ENCODE measurements at places on chromosomes 4 and X.

DNA sequence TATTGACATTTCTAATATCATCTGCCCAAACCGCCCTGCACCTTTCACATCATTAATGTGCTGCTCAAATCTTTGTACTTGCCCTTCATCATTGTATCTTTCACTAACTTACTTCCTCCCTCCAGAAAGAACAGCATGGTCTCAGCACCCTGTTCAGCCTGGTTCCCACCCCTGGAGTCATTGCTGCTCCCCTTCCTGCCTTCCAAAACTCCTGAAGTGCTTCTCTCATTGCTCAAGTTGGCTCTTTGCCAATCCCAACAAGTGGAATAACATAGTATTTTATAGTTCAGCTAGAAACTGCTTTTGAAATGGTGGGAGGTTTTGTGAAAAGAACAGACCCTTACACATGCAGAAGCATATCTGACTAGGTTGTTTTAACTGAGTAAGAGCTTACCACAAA, 14.0 kb upstream of the TTC29 start:
- H3K36me3 ChIP-seq = no peaks in the 10 kb centered on the region
- no peak for DNase-seq
- no peaks in the 10 kb centered on the region for H3K27me3 ChIP-seq

DNA sequence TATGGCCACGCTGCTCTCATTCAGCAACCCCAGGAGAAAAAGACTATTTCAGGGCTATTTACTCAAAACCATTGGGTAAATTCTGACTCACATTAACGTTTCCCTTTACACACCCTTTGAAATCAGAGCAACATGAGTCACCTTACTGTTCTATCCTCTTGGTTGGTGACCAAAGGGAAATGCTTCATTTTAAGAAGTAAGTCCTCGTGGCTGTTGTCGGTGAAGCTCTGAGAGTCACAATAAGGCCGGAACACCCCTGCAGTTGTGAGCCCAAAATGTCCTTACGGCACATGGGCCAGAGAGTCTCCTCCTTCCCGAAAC, 56.3 kb upstream of the SPRY1 start:
- no peak overlapping the region for H3K4me3 ChIP-seq
- H3K4me1 ChIP-seq = no peaks in the 10 kb centered on the region
- DNase-seq = no peak
- H3K36me3 ChIP-seq = no peaks in the 10 kb centered on the region
- H3K27ac ChIP-seq = no peak overlapping the region

GRCh38 chrX:153688506-153688905, 780 bp downstream of the SLC6A8 start:
- H3K36me3 ChIP-seq = no peaks in the 10 kb centered on the region
- peak overlapping the region; percentile 25 for H3K4me3 ChIP-seq
- no peaks in the 10 kb centered on the region for H3K4me1 ChIP-seq
- no peak overlapping the region for H3K27ac ChIP-seq

GRCh38 chr4:4590546-4590945, 48.7 kb upstream of the STX18 start:
- no peak for DNase-seq
- no peak overlapping the region for H3K4me3 ChIP-seq
- H3K27me3 ChIP-seq = no peaks in the 10 kb centered on the region
- H3K36me3 ChIP-seq = no peaks in the 10 kb centered on the region
- no peaks in the 10 kb centered on the region for H3K4me1 ChIP-seq
- H3K27ac ChIP-seq = no peak overlapping the region

GRCh38 chr4:153341575-153342090, 2.9 kb upstream of the MND1 start:
- H3K36me3 ChIP-seq = no peaks in the 10 kb centered on the region
- H3K27ac ChIP-seq = no peak overlapping the region
- H3K4me1 ChIP-seq = no peaks in the 10 kb centered on the region
- no peak overlapping the region for H3K4me3 ChIP-seq
- H3K27me3 ChIP-seq = no peaks in the 10 kb centered on the region
- DNase-seq = no peak

DNA sequence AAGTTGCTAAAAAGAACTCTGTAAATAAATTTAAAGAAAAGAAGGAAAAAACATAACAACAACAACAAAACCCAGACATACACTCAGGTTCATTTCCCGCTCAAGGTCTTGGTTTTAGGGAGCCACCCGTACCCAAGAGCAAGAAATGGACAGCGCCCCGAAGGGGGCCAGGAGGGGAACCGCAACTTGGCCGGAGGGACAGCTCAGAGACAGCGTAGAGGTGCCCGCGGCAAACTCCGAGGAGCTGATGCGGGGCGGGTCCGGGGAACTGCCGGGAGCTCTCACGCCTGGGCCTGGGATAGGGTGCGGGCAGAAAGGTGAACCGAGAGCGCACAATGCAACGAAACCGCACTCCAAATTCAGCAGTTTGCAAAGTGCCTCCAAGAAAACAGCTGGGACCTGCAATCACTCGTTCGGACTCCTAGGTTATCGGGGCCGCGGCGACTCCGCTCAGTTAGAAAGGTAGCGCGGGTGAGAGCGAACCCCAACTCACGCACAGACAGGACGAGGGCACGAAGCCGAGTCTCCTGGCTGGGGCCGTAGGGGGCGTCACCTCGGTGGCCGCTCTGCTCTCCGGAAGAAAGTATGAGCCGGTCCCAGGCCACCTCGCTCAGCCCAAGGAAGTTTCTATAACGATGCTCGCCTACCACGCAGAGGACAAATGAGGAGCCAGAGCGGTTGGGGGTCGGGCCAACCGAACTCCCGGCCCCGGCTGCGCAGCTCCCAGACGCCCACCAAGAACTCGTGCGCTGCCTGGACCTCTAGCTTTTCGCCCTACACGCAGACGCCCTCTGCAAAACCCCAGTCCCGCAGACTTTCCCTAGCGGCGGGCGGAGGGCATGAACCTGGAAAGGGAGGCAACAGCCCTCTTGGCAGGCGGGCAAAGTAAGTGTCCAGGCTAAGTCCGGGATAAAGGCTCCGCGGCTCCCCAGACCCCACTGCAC, 1.4 kb downstream of the NDNF start:
- peak overlapping the region; percentile 57 for H3K4me3 ChIP-seq
- H3K27ac ChIP-seq = no peak overlapping the region
- H3K36me3 ChIP-seq = no peaks in the 10 kb centered on the region
- DNase-seq = peak; percentile 82

DNA sequence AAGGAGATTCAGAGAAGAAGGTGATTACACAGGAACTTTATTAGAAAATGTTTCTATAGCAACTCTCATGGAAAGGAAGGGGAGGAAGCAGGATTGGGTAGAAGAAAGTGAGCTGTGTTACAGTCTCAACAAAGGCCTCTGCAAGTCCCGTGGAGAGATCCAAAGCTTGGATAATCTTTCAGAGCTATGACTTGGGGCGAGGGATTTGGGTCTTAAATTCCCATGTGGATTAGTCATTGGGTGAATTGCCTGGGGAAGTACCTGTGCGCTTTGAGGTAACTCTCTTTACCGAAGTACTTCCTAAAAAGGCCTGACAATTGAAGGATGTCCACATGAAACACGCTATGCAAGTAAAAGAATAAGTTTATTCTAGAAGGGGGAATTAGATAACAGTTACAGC, 133.8 kb upstream of the ANKRD50 start:
- DNase-seq = no peak
- no peak overlapping the region for H3K27ac ChIP-seq
- H3K27me3 ChIP-seq = no peaks in the 10 kb centered on the region

Data from aorta (tissue), 5 donors.